Thyroid gland (tissue), 4 donors: ENCODE measurements at places on chromosomes 7 and 10. TPM values are rescaled to one million over a fixed set of nuclear protein-coding genes. Genes with fewer than 3 reads are reported as not detected.
A peak's percentile ranks its signal among the peaks of the same experiment; 100 is the strongest.

The PPP1R9A gene
- total RNA-seq = 89.6 TPM

GRCh38 chr10:15726042-15726441, 6.3 kb upstream of the ITGA8 start:
- no peak for DNase-seq

The HIPK2 gene
- total RNA-seq = 58.5 TPM

The SLC16A12 gene
- 30.3 TPM for total RNA-seq

GRCh38 chr10:102159831-102160230, 7.6 kb downstream of the NOLC1 start:
- no peak for DNase-seq

The ADRA2A gene
- 1.7 TPM for total RNA-seq

DNA sequence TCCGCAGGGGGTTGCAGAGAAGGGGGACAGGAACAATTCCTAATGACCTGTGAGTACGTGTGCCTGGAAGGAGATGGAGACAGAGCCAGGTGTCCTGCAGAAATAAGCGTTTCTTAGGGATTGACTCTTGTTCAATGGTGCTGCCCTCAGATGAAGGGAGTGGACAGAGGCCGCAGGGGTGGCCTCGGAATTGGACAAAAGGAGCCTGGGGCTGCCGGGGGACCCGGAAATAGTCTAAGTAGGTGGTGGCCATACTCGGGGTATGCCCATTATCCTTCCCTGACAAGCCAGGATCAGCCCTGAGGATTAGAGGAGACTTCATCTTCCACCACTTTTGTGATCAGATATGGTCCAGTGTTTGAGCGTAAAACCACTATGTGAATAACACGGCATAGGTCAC, 39.2 kb downstream of the ELFN1 start:
- DNase-seq = no peak

- no peak for DNase-seq
Observed at GRCh38 chr7:84025332-84025927, 169.2 kb downstream of the SEMA3A start.

GRCh38 chr10:12656518-12657142, 307.3 kb downstream of the CAMK1D start:
- no peak for DNase-seq

- DNase-seq = no peak
Observed at GRCh38 chr7:47421456-47421855, 160.5 kb downstream of the TNS3 start.

- no peak for DNase-seq
Observed at GRCh38 chr7:146117576-146117975, 975 bp downstream of the CNTNAP2 start.

The SLC29A3 gene
- 8.1 TPM for total RNA-seq

- no peak for DNase-seq
Observed at GRCh38 chr10:9342885-9343570, 1288.5 kb downstream of the GATA3 start.

- DNase-seq = no peak
Observed at GRCh38 chr7:132130497-132130896, 445.8 kb downstream of the PLXNA4 start.

The NKX2-3 gene
- not detected for total RNA-seq

GRCh38 chr10:103874730-103875129, 19.4 kb upstream of the SH3PXD2A start:
- DNase-seq = no peak

DNA sequence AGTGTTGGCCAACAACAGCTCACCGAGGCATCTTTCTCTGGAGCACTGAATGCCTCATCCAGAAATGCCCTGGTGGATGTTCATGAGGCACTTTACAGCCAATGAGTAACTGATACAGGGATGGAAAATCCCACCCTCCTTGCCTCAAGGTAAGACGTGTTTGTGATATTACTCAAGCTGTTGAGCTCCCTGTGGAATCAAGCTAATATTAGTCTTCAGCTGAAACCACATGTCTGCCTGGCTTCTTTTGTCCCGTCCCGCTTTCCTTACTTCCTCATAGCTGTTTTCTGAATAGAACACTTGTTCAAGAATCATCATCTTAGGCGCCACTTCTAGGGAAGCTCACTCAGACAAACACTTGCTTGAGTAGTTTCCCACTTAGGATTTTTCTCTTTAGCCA, 422.4 kb downstream of the INHBA start:
- no peak for DNase-seq

The PLEKHS1 gene
- not detected for total RNA-seq

The LIPN gene
- not detected for total RNA-seq

The TDRD1 gene
- total RNA-seq = not detected

- peak; percentile 36 for DNase-seq
Observed at GRCh38 chr10:8103543-8103942, 49.1 kb downstream of the GATA3 start.

The RBM20 gene
- 4.3 TPM for total RNA-seq

The CDK5 gene
- 17.4 TPM for total RNA-seq

DNA sequence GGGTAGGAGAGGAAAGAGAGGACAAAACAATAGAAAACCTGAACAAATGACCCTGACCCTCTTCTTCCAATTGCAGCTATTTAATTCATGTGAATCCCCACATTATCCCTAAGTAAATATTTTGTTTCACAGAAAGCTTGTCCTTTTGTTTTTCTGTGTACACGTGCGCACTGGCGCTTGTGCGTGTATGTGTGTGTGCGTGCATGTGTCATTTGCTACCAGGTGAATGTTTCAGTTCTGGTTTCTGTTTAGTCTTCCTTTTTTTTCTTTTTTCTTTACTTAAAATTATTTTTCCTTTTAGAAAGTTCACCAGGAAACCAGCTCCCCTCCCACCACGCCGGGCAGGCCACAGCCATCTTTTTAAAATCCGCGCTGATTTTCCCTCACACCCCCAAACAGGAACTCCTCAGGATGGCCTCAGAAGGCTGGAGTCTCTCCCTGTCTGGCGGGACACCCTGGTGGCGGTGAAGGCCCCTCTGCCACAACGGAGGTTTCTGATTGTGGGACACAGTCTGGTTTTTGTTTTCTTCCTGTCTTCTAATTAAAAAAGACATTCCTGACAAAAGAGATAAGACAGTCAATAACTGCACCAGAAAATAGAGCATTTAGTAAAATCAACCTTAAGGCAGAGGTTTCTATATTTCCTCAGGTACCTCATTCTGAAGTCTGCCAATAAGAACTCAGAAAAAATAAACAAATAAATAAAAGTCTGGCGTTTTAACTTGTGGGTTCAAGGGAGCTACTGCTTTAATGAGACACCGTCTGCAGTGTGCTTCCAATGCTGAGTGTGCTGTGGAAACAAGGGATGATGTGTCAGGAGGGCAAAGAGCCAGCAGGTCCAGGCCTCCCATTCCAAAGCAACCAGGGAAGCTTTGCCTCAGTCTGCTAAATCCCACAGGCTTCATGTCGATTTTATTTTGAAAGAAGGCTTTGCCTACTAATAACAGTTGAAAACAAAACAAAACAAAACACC, 17.4 kb downstream of the IRF5 start:
- DNase-seq = no peak

DNA sequence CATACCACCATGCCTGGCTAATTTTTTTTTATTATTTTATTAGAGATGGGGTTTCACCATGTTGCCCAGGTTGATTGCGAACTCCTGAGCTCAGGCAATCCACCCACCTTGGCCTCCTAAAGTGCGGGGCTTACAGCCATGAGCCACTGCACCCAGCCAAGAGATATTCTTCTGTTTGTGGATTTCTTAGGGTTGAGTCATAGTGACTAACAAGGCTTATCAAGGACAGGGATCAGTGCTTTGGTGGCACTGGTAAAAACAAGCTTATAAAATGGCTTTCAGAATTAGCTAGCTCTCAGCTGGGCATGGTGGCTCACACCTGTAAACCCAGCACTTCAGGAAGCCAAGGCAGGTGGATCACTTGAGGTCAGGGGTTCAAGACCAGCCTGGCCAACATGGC, 122.4 kb downstream of the ZNF248 start:
- no peak for DNase-seq

The VSIR gene
- total RNA-seq = 22.0 TPM

The CPA2 gene
- total RNA-seq = not detected

GRCh38 chr7:41007351-41007751, 695.5 kb downstream of the INHBA start:
- DNase-seq = no peak

- no peak for DNase-seq
Observed at GRCh38 chr7:5580714-5581395, 157.2 kb upstream of the TNRC18 start.

The VAX1 gene
- total RNA-seq = not detected

- peak; percentile 63 for DNase-seq
Observed at GRCh38 chr10:110793886-110794285, 77.8 kb upstream of the PDCD4 start.

- DNase-seq = no peak
Observed at GRCh38 chr7:41777894-41778596, 75.2 kb upstream of the INHBA start.

- no peak for DNase-seq
Observed at GRCh38 chr10:87578160-87578841, 73.6 kb downstream of the MINPP1 start.

DNA sequence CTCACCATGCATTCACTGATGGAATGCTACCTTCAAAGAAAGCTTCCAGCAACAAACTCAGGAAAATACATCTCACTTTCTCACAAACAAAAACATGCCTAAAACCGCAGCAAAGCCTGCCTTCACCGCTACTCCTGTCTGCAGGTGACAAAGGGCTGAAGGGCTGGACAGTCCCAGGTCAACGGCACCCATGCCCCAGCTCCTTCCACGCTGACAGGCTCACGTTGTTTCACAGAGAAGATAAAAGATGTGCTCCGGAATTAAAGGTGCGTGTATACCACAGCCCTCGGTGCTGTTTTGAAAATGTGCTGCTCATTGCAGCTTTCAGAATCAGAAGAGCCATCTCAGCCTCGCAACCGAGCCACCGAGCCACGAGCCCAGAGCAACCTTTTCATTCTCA, 445.0 kb downstream of the PTPRN2 start:
- DNase-seq = no peak

DNA sequence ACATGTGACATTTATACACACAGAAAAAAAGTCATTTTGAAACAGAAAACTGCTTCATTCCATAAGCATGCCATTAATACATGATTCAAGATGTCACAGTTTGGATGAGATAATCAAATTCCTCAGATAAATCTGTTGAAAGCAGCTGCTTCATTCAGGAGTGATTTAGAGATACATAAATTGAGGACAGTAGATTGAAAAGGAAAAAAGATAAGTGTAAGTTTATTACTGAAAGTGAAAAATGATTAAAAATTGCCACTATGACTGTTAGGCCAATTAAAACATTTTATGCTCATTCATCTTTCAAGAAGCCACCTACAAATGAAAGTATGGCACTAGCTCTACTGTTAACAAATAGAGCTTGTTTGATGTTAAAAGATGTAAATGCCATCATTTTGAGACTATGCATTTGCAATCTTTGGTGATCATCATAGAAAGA, 136.9 kb upstream of the CDK6 start:
- DNase-seq = no peak
